GM23248 (cell line): ENCODE measurements at places on chromosomes 7 and 10. TPM values are rescaled to one million over a fixed set of nuclear protein-coding genes. Genes with fewer than 3 reads are reported as not detected.

DNA sequence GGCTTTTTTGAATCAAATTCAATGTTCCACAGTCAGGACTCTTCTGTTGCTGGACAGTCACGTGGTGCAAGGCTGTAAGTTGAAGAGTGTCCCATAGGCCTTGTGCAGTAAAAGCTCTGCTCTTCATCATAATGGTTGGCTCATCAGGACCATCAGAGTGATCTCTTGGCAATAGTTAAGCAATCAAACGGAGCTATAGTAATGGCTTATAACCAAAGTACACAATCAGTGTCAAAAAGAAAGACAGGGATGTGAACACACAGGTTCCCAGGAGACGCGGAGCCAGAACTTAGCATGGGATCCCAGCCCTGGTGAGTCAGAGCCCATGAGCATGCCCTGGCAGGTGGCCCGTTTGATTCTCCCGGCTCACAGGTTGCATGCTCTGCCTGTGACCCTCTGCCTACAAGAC is 10.8 kb upstream of the GPNMB start:
- DNase-seq: peak; percentile 63

GRCh38 chr7:75657866-75658265 is 80.9 kb downstream of the HIP1 start:
- DNase-seq: no peak

DNA sequence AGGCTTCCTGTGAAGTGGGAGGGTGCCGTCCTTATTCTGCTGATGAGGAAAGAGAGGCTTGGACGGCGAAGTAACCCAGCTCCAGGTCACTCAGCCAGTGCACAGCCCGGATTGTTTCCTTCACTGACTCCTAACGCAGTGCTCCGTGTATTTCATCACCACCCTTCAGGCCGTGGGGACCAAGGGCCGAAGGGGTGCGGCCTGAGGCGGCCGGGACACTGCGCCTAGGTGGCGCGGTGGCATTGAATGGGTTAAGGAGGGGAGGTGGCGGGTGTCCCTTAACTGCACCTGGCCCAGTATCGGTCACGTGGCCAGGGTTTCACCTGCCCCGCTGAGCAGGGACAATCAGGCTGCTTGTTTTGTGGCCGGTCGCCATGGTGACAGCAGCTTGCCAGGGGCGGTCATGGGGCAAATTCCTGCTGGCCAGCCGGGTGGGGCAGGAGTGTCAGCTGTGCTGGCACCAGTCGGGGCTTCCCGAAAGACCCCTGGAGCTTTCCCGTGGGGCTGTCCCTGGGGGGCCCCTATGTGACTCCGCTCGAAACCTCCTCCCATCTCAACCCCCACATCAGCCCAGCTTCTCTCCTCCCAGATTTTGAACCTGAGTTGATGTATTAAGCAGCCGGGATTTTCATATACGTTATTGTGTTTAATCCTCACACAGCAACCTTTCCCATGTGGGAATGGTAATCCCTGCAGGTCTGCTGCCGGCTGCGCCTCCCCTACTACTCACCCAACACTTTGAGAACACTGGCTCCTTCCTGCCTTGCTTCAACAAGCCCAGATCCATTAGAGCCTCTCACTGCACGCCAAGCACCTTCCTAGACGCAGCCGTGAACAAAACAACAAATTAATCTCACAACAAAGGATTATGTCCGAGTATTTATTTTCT is 4.4 kb upstream of the ABHD11 start:
- DNase-seq: no peak

DNA sequence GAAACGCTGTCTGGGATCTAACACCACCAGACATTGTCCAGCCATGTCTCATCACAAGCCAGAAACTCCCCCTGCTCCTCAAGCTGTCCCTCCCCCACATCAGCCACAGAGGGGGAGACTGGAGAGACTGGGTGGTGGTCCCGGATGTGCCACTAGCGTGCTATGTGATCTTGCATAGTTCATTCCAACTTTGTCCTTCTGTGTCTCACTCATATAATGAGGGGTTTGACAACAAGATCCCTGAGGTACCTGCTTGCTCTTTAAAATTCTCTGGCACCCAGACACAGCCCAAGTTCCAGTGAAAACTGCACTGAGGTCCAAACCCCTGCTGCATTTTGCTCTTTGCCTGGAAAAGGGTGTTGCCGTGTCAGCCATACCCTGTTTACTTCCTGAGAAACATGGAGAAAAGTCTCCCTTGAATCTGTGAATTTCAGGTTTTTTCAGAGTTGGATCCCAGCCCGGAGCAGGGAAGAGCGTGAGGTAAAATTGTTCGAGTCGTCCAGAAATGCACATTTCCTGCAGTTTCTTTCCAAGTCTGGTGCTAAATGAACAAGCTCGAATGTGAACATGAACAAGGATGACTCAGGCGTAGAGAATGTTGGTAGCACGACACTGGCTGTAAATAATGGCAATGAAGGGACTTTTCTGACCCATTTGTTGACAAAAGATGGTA is 156.6 kb downstream of the CCDC3 start:
- DNase-seq: peak; percentile 63

DNA sequence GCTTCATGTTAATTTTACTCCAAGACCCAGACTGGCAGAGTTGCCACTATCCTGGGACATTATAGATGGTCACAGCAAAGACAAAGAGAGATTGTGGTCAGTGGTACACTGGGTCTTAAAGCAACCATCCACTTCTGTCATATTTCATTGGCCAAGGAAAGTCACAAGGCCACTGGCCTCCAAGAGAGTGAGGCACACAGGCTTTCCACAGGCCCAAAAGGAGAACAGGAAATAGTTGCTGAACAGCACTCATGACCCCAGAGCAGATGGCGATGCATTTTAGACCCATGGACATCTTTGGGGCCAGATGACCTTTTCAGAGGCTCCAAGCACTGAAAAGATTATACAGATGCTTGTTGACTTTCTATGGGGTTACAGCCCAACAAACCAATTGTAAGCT is 97.4 kb downstream of the ARID5B start:
- no peak for DNase-seq

- DNase-seq: peak; percentile 82
Measured at GRCh38 chr10:96987842-96988175, 155.7 kb downstream of the LCOR start.

- no peak for DNase-seq
Measured at GRCh38 chr7:81666209-81666608, 103.6 kb downstream of the HGF start.

DNA sequence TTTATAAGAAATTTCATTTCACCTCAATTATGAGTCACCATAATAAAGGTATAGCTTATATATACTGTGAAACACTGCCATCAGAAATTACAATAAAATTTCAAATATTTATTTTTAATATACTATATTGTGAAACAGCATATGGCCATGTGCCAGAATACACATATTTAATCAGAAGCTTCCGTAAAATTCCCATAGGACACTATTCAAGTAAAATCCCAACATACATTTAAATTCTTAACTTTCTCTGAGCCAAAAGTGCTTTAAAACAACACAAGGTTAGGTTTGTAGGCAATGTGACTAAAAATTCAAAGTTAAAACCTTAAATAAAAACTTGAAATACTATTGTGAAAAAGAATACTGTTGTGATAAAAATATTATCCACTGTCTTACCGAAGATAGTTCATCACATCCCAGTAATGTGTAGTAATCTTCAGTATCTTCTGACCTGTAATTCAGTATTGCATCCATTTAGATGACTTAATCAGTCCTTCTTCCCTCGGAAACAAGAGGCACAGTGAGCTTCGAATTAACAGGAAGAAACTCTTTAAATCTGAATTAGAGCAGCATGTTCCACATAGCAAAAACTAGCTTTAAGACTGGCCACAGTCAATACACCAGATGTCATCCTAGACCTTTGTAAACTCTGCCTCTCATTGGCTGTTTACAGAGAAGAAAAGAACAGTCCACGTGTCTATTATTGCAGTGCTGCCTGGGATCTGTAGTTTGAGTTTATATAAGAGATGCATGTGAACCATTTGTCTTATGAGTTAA is at the start of gene DNAJC12:
Gene DNAJC12, minus strand, starts transcription at position 648 of the 774 bp plus-strand sequence. Its CDS starts 177 bp downstream, at position 471.
- peak; percentile 61 for DNase-seq

- DNase-seq: peak; percentile 93
Measured at GRCh38 chr10:132223156-132223590, 36.4 kb downstream of the DPYSL4 start.

GRCh38 chr10:65041307-65041706 is 1520.1 kb downstream of the REEP3 start:
- DNase-seq: no peak

DNA sequence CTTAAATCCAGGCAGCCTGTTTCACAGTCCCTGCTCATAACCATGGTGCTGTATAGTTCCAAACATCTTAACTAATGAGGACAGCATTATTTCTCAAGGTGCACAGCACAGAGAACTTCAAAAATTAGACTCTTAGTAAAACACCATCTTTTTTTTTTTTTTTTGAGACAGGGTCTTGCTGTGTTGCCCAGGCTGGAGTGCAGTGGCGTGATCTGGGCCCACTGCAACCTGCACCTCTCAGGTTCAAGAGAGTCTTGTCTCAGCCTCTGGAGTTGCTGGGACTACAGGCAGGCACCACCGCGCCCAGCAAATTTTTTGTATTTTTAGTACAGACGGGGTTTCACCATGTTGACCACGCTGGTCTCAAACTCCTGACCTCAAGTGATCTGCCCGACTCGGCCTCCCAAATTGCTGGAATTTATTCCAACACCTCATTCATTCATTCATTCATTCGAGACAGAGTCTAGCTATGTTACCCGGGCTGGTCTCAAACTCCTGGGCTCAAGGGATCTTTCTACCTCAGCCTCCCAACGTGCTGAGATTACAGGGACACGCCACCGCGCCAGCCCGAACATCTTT is 507 bp upstream of the TMEM254 start:
- DNase-seq: no peak

- DNase-seq: peak; percentile 65
Measured at GRCh38 chr7:1665549-1666316, 4.3 kb upstream of the ELFN1 start.

DNA sequence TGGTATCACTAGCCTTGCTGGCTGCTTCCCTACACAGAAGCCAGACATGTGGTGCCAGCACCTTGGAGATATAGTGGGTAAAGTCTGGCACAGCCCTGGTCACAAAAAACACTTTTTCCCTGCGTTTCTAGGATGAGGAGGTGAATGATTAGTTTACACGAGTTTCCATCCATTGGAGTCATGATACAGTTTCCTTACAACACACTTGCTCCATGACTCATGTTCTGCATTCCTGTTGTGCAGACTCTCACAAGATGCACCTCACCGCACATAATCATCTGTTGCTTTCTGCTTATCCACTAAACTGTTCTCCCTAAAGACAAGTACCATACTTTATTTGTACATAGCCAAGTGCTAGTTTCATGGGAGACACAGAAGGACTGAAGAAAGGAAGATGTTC is 747.1 kb upstream of the GALNT17 start:
- peak; percentile 82 for DNase-seq

- peak; percentile 1 for DNase-seq
Measured at GRCh38 chr10:25556457-25556856, 377.6 kb upstream of the MYO3A start.

- DNase-seq: no peak
Measured at GRCh38 chr10:60414111-60414510, 24.4 kb upstream of the ANK3 start.

- DNase-seq: peak; percentile 90
Measured at GRCh38 chr10:68327889-68328786, 3.7 kb upstream of the HNRNPH3 start.

- DNase-seq: no peak
Measured at GRCh38 chr10:122657255-122657654, 42.4 kb downstream of the C10orf120 start.

DNA sequence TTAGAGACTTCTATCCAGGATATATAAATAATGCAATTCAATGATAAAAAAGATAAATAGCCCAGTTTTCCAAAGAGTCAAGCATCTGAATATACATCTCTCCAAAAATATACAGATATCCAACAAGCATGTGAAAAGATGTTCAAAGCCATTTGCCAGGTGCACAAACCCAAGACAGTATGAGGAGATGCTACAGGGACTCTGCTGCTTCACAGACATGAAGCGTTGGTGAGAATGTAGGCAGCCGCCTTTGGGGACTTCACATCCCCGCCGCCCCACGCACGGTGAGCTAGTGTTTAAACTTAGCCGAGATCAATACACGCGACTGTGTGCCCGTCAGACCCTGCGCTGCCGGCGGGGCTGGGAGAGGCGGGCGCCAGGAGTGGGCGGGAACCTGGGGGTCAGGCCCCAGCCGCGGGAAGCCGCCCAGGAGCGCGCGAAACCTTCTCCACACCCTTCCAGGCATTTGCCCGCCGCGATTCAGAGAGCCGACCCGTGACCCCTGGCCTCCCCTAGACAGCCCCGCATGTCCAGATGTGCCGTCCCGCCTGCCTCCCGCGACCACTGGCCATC is 927 bp upstream of the ALOX5 start:
- no peak for DNase-seq

DNA sequence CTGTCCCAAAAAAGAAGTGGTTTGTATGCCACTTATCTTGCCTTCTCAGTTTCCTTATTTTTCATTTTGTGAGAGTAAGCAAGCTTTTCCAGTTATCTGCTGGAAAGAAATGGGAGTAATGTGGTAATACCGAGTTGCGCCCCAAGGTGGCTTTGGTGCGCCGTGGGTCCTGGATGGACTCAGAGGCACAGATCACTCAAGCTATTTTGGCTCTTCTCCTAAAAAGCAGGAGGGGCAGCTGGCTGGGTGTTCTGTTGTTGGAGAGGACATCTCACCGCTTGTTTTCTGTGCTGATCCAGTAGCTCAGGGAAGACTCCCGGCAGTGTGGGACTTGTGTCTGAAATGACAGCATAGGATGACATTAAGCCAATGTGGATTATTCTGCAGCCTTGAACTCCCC is 16.4 kb downstream of the PRKRIP1 start:
- DNase-seq: peak; percentile 61

INTS1 gene
- 44.4 and 44.7 TPM in 2 replicates for total RNA-seq

GLRX3 gene
- 80.4 and 90.9 TPM in 2 replicates for total RNA-seq

UPK3B gene
- total RNA-seq: 0.11 TPM in 1 of 2 replicates, not detected in the other

AGR2 gene
- not detected in 2 replicates for total RNA-seq

HABP2 gene
- not detected in 2 replicates for total RNA-seq

SFTPA1 gene
- total RNA-seq: not detected in 2 replicates

PRKAR2B gene
- 1.0 and 3.2 TPM in 2 replicates for total RNA-seq
